Fibroblast of skin of left quadriceps (primary cell): ENCODE measurements at places on chromosomes 11 and 22.

DNA sequence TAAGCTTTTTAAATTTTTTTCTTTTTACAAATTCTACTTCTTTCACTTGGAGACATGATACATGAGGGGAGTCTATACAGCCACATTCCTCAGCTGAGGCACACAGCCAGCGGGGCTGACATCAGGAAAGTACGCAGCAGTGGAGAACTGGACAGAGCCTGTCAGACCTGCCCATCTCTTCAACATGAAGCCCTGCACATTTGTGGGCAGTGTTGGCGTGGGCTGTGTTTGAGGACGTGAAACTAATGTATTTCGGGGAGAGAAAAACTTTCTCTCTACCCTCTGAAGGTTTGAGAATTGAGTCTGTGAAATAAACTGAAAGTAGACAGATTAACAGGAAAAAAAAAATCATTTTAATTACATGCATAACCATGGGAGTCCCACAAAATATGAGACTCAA lies 84.8 kb upstream of the HTATIP2 start:
- no peak for DNase-seq

DNA sequence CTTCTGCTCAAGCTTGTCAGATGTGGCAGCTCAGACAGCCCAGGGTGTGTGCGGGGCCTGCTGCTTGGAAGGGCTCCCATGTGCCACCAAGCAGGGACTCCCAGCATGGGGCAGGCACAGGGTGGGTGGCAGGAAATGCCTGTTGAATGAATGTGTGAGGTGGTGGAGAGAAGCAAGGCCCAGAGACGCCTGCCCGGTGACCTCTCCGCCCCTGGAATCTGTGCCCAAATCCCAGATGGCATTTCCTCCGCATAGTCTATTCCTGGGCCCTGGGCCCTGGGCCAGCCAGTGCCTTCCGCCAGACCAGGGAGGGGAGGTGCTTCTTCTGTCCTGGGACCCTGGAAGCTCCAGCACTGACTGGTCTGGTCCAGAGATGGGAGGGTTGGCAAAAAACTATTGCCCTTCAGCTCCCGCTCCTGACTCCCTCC lies 3.7 kb downstream of the CST6 start:
- DNase-seq, result no peak

DNA sequence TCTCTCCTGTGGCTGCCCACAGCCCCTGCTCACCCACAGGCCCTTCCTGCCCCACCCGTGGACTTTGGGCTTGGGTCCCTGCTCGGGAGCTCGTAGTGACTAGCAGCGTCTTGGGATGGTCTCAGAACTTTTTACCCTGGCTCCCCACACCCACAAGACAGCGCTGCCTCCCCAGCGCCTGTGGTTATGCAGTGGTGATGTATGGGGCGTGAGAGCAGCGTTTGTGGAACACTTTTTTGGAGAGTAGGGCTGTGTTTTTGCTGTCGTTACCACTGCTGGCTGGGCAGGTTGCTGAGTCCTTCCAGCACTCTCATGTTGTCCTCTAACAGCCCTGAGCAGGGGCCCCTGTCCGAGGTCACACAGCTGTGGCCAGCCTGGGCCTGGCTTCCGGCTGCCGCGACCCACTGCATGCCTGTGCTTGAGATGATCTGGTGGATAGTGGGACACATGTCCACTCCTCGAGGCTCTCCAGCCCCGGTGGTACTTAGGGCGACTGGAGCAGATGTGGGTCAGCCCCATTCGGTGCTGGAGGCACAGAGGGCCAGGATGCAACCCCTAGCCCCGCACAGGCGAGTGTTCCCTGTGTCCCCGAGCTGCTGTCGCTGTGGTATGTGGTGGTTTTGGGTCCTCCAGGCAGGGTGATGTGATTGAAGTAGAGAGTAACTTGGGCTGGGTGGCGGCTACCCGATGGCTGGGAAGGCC lies 7.1 kb upstream of the GRAMD4 start:
- no peak for DNase-seq

GRCh38 chr11:70432065-70432464 lies 33.7 kb downstream of the CTTN start:
- DNase-seq, result no peak

DNA sequence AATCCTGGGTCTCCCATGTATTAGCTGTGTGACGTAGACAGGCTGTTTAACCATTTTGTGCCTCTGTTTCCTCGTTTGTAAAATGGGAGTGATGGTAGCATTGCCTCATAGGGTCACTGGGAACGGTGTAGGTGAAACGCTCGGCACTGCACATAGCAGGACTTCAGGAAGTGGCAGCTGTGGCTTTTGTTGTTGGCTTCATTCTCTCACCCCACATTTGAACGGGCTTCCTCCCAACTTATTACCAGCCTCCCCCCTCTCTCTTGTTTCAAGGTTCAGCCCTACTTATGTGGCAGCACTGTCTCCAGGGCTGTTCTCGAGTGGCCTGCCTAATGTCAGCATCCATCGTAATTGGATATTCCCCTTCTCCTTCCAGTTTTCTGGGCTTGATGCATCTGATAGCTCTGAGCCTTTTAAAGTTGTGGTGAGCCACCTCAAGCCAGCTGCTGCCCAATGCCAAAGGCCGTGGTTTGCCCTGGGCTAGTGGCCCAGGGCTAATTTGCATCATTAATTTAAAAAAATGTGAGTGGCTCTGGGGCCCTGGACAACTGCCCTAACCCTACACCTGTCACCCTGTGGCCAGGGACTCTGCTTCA lies 217.8 kb upstream of the TBCEL start:
- no peak for DNase-seq

DNA sequence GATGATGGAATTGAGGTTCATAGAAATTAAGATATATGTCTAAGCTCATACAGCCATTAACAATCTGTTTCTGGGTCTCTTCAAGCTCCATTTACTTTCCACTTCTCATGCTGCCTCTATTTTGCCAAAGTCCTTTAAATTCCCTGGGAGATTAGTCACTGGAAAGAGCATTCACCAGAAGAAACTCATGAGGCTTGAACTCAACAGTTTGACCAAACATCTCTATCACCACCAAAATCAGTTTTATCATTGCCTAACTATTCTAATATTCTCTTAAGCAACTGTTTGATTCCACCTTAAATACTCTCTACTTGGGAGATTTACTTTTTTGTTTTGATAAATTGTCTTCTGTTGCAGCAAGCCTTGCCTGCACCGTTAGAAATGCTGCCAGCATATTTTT lies 881.3 kb downstream of the KCNA4 start:
- no peak for DNase-seq

DNA sequence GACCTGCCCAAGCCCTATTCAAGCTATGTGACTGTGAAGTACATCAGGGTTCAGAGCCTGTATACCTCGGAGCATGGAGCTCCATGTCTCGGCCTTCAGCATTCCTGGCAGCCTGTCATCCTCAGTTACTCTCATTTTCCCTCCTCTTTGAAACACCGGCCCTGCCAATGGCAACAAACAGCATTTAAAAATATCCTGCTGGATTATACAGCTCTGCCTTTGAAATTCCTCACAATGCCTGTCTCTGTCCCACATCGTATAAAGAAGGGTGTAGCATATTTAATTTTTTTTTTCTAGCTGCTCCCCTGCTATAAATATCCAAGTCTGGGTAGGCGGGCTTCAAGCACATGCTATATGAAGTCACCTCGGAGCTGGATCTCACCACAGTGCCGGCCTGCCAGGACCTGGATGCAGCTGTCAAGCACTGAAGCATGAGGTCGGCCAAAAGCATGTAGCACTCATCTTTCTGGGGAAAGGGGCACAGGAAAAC lies 11.8 kb downstream of the ABTB2 start:
- DNase-seq, result no peak
